CD8-positive, alpha-beta memory T cell (primary cell): ENCODE measurements at places on chromosomes 2 and 18. TPM values are rescaled to one million over a fixed set of nuclear protein-coding genes. Genes with fewer than 3 reads are reported as not detected.

The MEP1B gene
- 0.12 TPM for polyA plus RNA-seq

The ASB18 gene
- polyA plus RNA-seq = not detected

The SP100 gene
- polyA plus RNA-seq = 209 TPM

The CPO gene
- polyA plus RNA-seq = not detected

The FSHR gene
- not detected for polyA plus RNA-seq

The STAMBP gene
- 47.8 TPM for polyA plus RNA-seq

The SULT1C4 gene
- polyA plus RNA-seq = not detected

The CNOT11 gene
- 70.0 TPM for polyA plus RNA-seq

The ATP8B1 gene
- not detected for polyA plus RNA-seq

The AFF3 gene
- polyA plus RNA-seq = 1.3 TPM

The RIT2 gene
- polyA plus RNA-seq = not detected

The ZNF804A gene
- not detected for polyA plus RNA-seq

The ANKRD30BL gene
- not detected for polyA plus RNA-seq

The SERPINB7 gene
- not detected for polyA plus RNA-seq

The TIA1 gene
- polyA plus RNA-seq = 46.8 TPM

The REL gene
- polyA plus RNA-seq = 25.4 TPM

The ANO7 gene
- polyA plus RNA-seq = not detected

The C2orf15 gene
- polyA plus RNA-seq = 4.7 TPM

The NEDD4L gene
- polyA plus RNA-seq = 1.4 TPM

The CACNB4 gene
- polyA plus RNA-seq = not detected

The RTP5 gene
- polyA plus RNA-seq = 0.23 TPM

The COL3A1 gene
- not detected for polyA plus RNA-seq

The NEU2 gene
- not detected for polyA plus RNA-seq

The ZNF521 gene
- not detected for polyA plus RNA-seq

The C2orf66 gene
- not detected for polyA plus RNA-seq

The VAMP5 gene
- polyA plus RNA-seq = 151 TPM

The LYPD6B gene
- polyA plus RNA-seq = not detected

The ASXL2 gene
- polyA plus RNA-seq = 10.9 TPM

The PID1 gene
- not detected for polyA plus RNA-seq

The CRYGD gene
- not detected for polyA plus RNA-seq

The MTX2 gene
- 21.6 TPM for polyA plus RNA-seq

The MC2R gene
- polyA plus RNA-seq = not detected

The TUBA3D gene
- polyA plus RNA-seq = 0.14 TPM

The HOXD13 gene
- polyA plus RNA-seq = not detected

The ST6GAL2 gene
- not detected for polyA plus RNA-seq

The IFT172 gene
- polyA plus RNA-seq = 5.3 TPM

The KIF5C gene
- polyA plus RNA-seq = 3.4 TPM

The TMEM37 gene
- not detected for polyA plus RNA-seq

The TMEM163 gene
- 0.45 TPM for polyA plus RNA-seq

The TEX44 gene
- not detected for polyA plus RNA-seq

The INHBB gene
- polyA plus RNA-seq = not detected

The TFPI gene
- polyA plus RNA-seq = not detected

The IL36A gene
- not detected for polyA plus RNA-seq

The MYCN gene
- not detected for polyA plus RNA-seq

The REG1B gene
- not detected for polyA plus RNA-seq

The SUCLG1 gene
- 86.0 TPM for polyA plus RNA-seq

The HPCAL1 gene
- 96.3 TPM for polyA plus RNA-seq

The HOXD9 gene
- not detected for polyA plus RNA-seq

The EMILIN1 gene
- polyA plus RNA-seq = 0.85 TPM

The GYPC gene
- 226 TPM for polyA plus RNA-seq

The LTBP1 gene
- not detected for polyA plus RNA-seq

The SP5 gene
- not detected for polyA plus RNA-seq
